ENCODE measurements at places on chromosomes 7 and 10. TPM values are rescaled to one million over a fixed set of nuclear protein-coding genes. Genes with fewer than 3 reads are reported as not detected.

The ACHE gene
- 1.1 TPM for polyA plus RNA-seq

The GRM3 gene
- polyA plus RNA-seq = not detected

- H3K4me3 ChIP-seq = no peak overlapping the region
- peaks cover 4% of the 10 kb centered on the region for H3K4me1 ChIP-seq
- no peaks in the 10 kb centered on the region for H3K27me3 ChIP-seq
Observed at GRCh38 chr10:88092973-88093372, 229.5 kb downstream of the PTEN start.

- peak; percentile 70 for DNase-seq
- H3K4me3 ChIP-seq = no peak overlapping the region
- no peak overlapping the region for H3K27ac ChIP-seq
- no peaks in the 10 kb centered on the region for H3K36me3 ChIP-seq
Observed at GRCh38 chr7:114865564-114865963, 56.3 kb upstream of the MDFIC start.

DNA sequence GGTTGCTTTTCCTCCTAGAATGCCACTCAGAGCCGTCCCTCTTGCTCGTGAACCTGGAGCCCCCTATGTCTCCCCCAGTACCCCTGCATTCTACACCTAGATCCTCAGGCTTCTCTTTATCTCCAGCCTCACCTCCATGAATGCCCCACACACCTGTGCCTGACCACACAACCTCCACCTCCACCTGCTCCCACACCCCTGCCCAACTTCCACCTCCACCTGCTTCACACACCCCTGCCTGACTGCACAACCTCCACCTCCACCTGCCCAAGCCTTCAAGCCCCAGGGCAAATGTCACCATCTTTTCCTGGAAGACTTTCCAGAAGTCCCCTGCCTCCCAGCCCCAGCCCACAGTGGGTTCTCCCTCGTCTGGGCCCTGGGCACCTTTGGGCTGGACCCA is 6.9 kb upstream of the LFNG start:
- no peak overlapping the region for H3K4me3 ChIP-seq
- DNase-seq = no peak
- no peaks in the 10 kb centered on the region for H3K4me1 ChIP-seq
- H3K27me3 ChIP-seq = no peaks in the 10 kb centered on the region

GRCh38 chr10:67782530-67782929 is 55.5 kb downstream of the DNAJC12 start:
- no peak for DNase-seq
- H3K27me3 ChIP-seq = no peaks in the 10 kb centered on the region
- H3K36me3 ChIP-seq = no peaks in the 10 kb centered on the region

DNA sequence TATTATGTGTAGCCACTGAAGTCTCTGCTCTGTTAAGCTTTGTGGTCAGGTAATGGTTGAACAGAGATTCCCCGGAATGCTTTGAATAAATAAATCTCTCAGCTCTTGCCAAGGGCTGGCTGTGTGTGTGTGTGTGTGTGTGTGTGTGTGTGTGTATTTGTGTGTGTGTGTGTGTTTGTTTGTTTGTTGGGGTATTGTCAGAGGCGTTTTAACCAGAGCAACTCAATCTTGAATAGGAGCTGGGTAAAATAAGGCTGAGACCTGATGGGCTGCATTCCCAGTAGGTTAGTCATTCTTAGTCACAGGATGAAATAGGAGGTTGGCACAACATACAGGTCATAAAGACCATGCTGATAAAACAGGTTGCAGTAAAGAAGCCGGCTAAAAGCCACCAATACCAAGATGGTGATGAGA is 256.2 kb upstream of the CACNA2D1 start:
- no peak for DNase-seq
- H3K36me3 ChIP-seq = no peaks in the 10 kb centered on the region
- H3K4me1 ChIP-seq = no peaks in the 10 kb centered on the region
- H3K4me3 ChIP-seq = no peak overlapping the region
- no peak overlapping the region for H3K27ac ChIP-seq
- no peaks in the 10 kb centered on the region for H3K27me3 ChIP-seq

- no peak overlapping the region for H3K4me3 ChIP-seq
- H3K4me1 ChIP-seq = no peaks in the 10 kb centered on the region
- no peak overlapping the region for H3K27ac ChIP-seq
- no peak for DNase-seq
- no peaks in the 10 kb centered on the region for H3K36me3 ChIP-seq
Observed at GRCh38 chr10:105585171-105585570, 944.1 kb downstream of the SORCS3 start.

GRCh38 chr10:60439641-60440040 is 50.0 kb upstream of the ANK3 start:
- H3K27ac ChIP-seq = no peak overlapping the region
- no peak for DNase-seq
- H3K4me3 ChIP-seq = no peak overlapping the region
- no peaks in the 10 kb centered on the region for H3K27me3 ChIP-seq
